GM20000 (cell line): ENCODE measurements at places on chromosomes 2 and 18.

GRCh38 chr2:177588671-177589070 lies 196.1 kb downstream of the AGPS start:
- no peak for DNase-seq

- no peak for DNase-seq
Measured at GRCh38 chr2:161842736-161843433, 218.7 kb downstream of the SLC4A10 start.

- DNase-seq = no peak
Measured at GRCh38 chr18:57953883-57954282, 90.1 kb upstream of the NEDD4L start.

DNA sequence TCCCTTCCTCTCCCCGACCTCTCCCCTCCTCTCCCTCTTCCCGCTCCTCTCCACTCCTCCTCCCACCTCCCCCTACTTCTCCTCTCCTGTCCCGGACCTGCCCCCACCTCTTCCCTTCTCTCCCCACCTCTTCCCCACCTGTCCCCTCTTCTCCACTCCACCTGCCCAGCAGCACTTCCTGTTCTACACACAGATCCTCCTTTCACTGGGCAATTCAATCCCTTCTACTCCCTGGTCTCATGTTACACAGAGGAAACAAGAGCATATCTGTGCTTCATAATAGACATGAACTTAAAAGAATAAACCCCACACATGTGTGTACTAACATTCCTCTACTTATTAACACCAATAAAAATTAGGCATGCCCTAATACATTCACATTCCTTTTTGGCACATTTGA lies 34.8 kb downstream of the TIMM21 start:
- DNase-seq = no peak

DNA sequence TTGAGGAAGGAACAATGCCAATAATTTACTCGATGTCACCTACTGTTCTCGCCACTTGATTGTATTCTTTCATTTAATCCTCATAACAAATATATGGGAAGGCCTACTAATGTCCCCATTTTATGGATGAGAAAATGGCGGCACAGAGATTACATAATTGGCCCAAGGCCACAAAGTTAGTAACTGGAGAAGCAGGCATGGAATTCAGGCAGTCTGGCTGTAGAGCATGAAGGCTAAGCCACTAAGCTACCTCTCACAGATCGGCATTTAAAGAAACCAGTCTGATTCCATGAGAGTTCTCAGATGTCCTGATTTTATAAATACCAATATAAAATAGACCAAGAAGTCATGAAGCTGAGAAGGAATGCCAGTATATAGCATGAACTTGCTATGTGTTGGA lies 121.8 kb upstream of the EPAS1 start:
- no peak for DNase-seq

GRCh38 chr2:176071330-176072291 lies 12.2 kb downstream of the EVX2 start:
- DNase-seq = no peak

DNA sequence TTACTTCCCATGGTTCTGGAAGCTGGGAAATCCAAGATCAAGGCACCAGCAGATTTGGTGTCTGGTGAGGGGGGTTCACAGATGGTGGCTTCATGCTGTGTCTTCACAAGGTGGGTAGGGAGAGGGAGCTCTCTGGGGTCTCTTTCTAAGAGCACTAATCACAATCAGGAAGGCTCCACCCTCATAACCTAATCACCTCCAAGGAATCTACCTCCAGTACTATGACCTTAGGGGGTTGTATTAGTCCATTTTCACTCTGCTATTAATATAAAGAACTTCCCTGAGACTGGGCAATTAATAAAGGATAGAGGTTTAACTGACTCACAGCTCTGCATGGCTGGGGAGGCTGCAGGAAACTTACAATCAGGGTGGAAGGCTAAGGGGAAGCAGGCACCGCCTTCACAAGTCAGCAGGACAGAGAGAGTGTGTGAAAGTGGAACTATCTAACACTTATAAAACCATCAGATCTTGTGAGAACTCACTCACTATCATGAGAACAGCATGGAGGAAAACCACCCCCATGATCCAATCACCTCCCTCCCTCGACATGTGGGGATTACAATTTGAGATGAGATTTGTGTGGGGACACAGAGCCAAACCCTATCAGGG lies 17.6 kb downstream of the TBC1D8 start:
- no peak for DNase-seq
